ENCODE measurements at places on chromosomes 11 and 22. TPM values are rescaled to one million over a fixed set of nuclear protein-coding genes. Genes with fewer than 3 reads are reported as not detected.

DNA sequence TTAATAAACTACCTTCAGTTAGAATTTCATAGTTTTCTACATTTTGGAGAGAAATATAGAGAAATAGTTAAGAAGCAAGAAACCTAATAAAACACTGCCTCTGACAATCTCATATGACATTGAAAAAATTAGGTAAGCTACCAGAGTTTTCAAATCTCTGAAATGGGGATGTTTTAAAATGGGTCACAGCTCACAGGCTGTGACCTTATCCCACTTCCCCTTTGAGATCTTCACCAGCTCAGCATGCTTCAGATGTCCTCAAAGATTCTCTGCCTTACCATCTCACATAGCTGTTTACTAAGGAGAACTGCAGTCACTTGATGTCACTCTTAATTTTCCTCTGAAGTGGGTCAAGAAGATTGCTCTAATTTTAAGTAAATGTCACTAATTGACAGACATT lies 717.8 kb downstream of the JRKL start:
- H3K4me1 ChIP-seq: no peaks in the 10 kb centered on the region
- no peak overlapping the region for H3K4me3 ChIP-seq
- no peaks in the 10 kb centered on the region for H3K36me3 ChIP-seq
- H3K27ac ChIP-seq: no peak overlapping the region
- H3K27me3 ChIP-seq: no peaks in the 10 kb centered on the region

The LIF gene
- total RNA-seq: 6.9 TPM

DNA sequence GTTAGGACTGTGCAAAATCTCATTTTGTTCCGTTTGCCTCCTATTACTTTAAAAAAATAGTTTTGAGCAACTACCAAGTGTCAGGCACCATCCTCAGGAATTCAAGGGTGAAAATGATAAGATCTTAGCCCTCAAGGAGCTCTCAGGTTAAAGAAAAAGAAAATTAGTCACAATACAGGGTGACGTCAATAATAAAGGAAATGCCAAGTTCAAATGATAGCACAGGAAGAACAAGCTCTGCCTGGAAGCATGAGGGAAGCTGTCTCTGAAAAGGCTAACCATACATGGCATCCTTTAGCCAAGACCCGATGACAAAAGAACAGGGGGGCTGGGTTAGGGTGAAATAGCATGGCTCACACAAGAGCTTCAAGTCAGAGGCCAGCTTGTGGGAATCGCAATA lies 11.1 kb upstream of the MPZL2 start:
- H3K4me1 ChIP-seq: peaks cover 16% of the 10 kb centered on the region
- H3K36me3 ChIP-seq: no peaks in the 10 kb centered on the region

DNA sequence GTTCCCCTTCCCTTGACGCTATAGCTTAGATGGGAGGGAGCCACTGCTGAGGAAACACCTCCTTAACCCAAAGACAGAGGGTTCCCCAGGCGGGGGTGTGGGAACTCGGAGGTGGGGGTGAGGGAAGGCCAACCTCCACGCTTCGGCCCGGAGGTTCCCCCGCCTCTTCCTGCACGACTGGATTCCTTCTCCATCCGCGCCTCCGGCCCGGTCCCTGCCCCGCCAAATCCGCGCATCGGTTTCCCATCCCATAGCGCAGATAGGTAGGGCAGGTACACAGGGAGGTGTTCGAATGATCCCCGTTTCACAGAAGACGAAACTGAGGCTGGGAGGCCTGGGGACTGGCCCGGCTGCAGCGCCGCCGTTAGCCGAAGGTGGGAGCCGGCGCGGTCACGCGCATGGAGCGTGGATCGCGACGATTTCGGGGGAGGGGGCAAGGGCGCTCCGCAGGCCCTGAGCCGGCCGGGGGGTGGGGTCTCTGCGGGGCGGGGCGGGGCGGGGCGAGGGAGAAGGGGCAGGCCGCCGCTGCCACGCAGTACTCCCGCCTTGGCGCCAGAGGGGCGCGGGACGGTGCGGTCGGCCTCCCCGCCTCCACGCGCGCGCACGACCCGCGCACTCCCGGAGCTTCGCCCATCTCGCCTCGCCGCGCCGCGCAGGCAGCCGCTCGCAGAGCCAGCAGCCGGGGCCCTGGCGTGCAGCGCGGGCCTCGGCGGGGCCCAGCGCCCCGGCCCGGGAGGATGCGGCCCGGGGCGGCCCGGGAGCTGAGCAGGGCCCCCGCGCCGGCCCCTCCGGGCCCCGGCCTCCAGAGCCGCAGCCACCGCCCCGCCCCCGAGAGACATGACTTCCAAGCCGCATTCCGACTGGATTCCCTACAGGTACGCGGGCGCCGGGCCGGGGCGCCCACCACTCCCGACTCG lies at the start of gene TUB:
TSS of gene TUB (plus strand) at position 538 of the 917 bp plus-strand sequence. CDS start at position 838, 300 bp downstream.
- peak within 1 kb of the TSS; percentile 54 for H3K4me3 ChIP-seq
- no peak for DNase-seq
- H3K27me3 ChIP-seq: peaks cover 10% of the 10 kb centered on the region
- peaks cover 5% of the 10 kb centered on the region for H3K4me1 ChIP-seq

The SLC22A8 gene
- total RNA-seq: not detected

The FOLH1 gene
- 5.1 TPM for total RNA-seq

DNA sequence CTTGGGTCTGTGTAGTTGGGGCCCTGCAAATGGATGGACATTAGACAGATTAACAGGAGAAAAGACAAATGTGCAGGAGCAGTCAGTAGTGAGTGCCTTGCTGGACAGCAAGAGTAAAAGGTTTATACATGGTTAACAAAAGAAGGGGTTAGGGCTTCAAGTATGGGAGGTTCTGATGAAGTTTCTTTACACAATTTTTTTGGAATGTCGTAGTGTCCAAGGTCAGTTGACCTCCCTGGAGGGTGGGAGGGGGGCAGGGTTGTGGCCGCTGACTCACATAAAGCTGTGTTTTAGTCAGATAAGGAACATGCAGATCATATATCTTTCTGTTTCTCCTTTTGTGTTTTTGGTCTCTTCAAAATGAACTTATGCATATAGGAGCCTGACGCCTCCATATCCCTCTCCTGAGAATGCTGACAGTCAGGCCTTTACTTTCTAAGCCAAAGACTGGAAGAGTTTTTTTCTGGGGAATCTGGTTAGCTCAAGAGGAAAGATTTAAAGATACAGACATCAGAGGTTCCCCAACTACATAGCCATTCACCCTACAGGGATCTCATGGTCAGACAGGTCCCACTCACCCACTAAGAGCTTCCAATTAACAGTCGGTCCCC lies 134.3 kb downstream of the NECTIN1 start:
- no peaks in the 10 kb centered on the region for H3K4me1 ChIP-seq
- H3K36me3 ChIP-seq: no peaks in the 10 kb centered on the region
- no peak for DNase-seq
- no peak overlapping the region for H3K4me3 ChIP-seq
- H3K27me3 ChIP-seq: no peaks in the 10 kb centered on the region

- H3K4me3 ChIP-seq: no peak overlapping the region
- no peak overlapping the region for H3K27ac ChIP-seq
- no peaks in the 10 kb centered on the region for H3K27me3 ChIP-seq
- H3K4me1 ChIP-seq: peaks cover 14% of the 10 kb centered on the region
Measured at GRCh38 chr11:86978756-86979608, 23.8 kb upstream of the FZD4 start.

- no peak for DNase-seq
- no peaks in the 10 kb centered on the region for H3K4me1 ChIP-seq
- no peak overlapping the region for H3K4me3 ChIP-seq
- H3K27me3 ChIP-seq: no peaks in the 10 kb centered on the region
Measured at GRCh38 chr11:76984743-76985142, 49.5 kb upstream of the B3GNT6 start.

The NXPE4 gene
- total RNA-seq: not detected

DNA sequence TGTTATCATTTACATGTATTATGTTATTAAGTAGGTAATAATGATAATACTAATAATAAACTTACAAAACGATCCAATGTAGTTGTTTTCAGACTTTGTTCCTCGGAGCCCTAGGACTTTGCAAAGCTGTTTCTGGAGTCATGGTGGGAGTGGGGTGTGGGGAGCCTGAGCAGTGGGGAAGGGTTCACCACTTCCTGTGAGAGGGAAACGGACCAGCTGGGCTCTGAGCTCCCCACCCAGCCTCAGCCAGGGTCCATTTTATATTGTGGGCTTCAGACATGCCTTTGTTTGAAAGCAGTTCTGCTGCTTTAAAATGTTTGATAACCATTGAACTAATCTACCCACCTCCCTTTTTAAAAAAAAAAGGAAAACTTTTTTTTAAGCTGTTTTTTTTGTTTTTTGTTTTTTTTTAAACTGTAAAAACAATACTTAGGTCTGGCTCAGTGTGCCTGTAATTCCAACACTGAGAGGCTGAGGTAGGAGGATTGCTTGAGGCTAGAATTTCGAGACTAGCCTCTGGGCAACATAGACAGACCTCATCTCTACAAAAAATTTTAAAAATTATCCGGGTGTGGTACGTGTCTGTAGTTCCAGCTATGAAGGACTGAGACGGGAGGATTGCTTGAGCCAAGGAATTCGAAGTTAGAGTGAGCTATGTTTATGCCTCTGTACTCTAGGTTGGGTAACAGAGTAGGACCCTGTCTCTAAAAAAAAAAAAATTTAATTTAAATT lies 7.0 kb downstream of the SERPING1 start:
- peaks cover 48% of the 10 kb centered on the region for H3K36me3 ChIP-seq
- no peak for DNase-seq

- H3K4me3 ChIP-seq: no peak overlapping the region
- peaks cover 36% of the 10 kb centered on the region for H3K36me3 ChIP-seq
- DNase-seq: no peak
- H3K4me1 ChIP-seq: peaks cover 15% of the 10 kb centered on the region
- no peak overlapping the region for H3K27ac ChIP-seq
Measured at GRCh38 chr11:86274999-86275398, 27.0 kb upstream of the HIKESHI start.

The HTR3A gene
- not detected for total RNA-seq

- no peak overlapping the region for H3K4me3 ChIP-seq
- H3K4me1 ChIP-seq: no peaks in the 10 kb centered on the region
- peaks cover 17% of the 10 kb centered on the region for H3K27me3 ChIP-seq
- no peak for DNase-seq
- H3K36me3 ChIP-seq: no peaks in the 10 kb centered on the region
Measured at GRCh38 chr22:44536411-44536810, 38.4 kb upstream of the RTL6 start.

GRCh38 chr11:43381802-43382201 lies 23.1 kb downstream of the TTC17 start:
- H3K4me1 ChIP-seq: peaks cover 9% of the 10 kb centered on the region
- no peak overlapping the region for H3K27ac ChIP-seq
- H3K27me3 ChIP-seq: no peaks in the 10 kb centered on the region
- no peak for DNase-seq
- H3K36me3 ChIP-seq: peaks cover 19% of the 10 kb centered on the region
- no peak overlapping the region for H3K4me3 ChIP-seq

DNA sequence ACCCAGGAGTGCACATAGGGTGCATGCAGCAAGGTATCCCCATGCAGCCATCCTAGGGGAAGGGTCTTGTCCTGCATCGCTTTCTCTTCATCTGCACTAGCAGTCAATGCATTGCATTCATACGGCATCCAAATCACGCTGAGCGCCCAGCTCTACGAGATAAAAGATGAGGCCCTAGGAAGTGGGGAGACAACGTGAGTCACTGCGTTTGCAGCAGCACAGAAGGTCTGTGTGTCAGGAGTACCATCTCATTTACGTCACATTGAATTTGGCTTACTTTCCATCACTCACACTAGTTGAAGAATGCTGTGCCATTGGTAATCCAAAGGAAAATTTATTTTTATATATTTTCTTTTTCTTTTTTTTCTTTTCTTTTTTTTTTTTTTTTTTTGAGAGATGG lies 2.5 kb upstream of the ST14 start:
- H3K4me3 ChIP-seq: no peak overlapping the region
- H3K4me1 ChIP-seq: peaks cover 11% of the 10 kb centered on the region
- DNase-seq: no peak
- no peak overlapping the region for H3K27ac ChIP-seq
- no peaks in the 10 kb centered on the region for H3K27me3 ChIP-seq

DNA sequence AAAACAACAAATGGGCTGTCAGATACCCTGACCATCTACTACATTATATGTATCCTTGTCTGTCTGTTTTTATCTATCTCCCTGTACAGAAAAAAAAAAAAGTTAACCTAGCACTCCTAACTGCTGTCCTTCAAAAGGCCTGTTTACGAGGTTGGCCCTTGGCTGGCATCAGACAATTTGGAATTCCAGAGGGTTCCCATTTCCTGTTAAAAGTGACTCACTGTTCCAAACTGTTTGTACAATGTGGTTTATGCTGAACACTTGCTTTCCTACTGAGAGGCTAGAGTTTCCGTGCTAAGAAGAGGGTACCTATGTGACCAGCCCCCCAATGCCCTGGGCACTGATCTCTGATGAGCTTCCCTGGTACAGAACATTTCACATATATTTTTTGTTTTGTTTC lies 65.9 kb upstream of the HMGXB4 start:
- no peak overlapping the region for H3K27ac ChIP-seq
- no peaks in the 10 kb centered on the region for H3K4me1 ChIP-seq
- no peak for DNase-seq
- H3K27me3 ChIP-seq: no peaks in the 10 kb centered on the region
- no peaks in the 10 kb centered on the region for H3K36me3 ChIP-seq
- H3K4me3 ChIP-seq: no peak overlapping the region

DNA sequence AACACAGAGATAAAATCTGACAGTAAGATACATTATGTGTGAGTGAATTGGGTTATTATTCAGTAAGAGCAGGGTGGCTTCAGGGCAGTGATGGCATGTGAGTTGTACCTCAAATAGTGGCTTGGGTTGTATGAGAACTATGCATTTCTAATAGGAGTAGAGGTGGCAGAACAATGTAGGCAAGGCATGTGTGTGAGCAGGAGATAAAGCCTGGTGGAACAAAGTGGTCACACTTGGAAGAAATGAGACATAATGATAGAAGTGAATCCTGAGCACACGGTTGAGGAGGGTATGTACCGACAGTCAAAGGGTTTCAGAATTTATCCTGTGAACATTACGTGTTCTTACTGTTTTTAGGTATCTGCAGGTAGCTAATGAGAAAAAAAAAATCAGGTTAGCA lies 159.3 kb downstream of the CASP12 start:
- H3K36me3 ChIP-seq: no peaks in the 10 kb centered on the region
- DNase-seq: no peak
- H3K27ac ChIP-seq: no peak overlapping the region
- no peaks in the 10 kb centered on the region for H3K27me3 ChIP-seq

GRCh38 chr22:43740587-43741270 lies 71.4 kb downstream of the EFCAB6 start:
- no peak for DNase-seq
- H3K4me3 ChIP-seq: no peak overlapping the region
- no peaks in the 10 kb centered on the region for H3K36me3 ChIP-seq

DNA sequence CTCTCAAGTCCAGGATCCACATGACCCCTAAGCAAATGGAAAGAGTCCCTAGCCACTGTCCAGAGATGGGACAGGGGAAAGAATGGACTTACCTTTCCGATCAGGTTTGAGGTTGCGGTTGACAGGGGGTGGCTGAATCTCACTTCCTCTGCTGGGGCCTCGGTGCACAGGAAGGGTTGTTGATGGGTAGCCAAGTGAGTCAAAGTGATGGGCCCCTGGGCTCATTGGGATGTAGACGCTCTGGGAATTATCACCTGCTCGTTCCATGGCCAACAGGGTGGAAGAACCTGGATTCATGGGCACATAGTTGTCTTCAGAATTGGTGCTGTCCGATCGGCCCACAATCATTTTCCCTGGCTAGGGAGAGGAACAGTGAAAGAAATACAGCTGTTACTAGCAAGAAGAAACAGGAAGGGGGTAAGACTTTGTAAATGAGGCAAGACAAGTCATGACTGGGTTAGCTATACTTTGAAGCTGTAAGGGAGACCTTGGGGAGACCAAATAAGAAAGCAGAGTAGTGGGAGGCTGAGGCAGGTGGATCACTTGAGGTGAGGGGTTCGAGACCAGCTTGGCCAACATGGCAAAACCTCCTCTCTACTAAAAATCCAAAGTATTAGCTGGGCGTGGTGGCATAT lies 34.7 kb downstream of the USP35 start:
- peaks cover 87% of the 10 kb centered on the region for H3K36me3 ChIP-seq
- no peak for DNase-seq
- no peaks in the 10 kb centered on the region for H3K4me1 ChIP-seq
- H3K4me3 ChIP-seq: no peak overlapping the region
- no peaks in the 10 kb centered on the region for H3K27me3 ChIP-seq

All from upper lobe of right lung (tissue), 1 donor.